Stimulated activated CD8-positive, alpha-beta memory T cell treated with anti-CD3 and anti-CD28 coated beads, Interleukin-12 subunit alpha, Interleukin-12 subunit beta, amount 100 ng/mL, for 4 hours (primary cell): ENCODE measurements at places on chromosomes 11 and 22.

GRCh38 chr11:1479006-1479677 is 7.4 kb downstream of the MOB2 start:
- DNase-seq = no peak

- no peak for DNase-seq
These were observed 31.2 kb downstream of the RAB6A start for GRCh38 chr11:73729594-73730206.

- DNase-seq = no peak
These were observed 5.2 kb upstream of the OAF start for GRCh38 chr11:120205596-120206161.

DNA sequence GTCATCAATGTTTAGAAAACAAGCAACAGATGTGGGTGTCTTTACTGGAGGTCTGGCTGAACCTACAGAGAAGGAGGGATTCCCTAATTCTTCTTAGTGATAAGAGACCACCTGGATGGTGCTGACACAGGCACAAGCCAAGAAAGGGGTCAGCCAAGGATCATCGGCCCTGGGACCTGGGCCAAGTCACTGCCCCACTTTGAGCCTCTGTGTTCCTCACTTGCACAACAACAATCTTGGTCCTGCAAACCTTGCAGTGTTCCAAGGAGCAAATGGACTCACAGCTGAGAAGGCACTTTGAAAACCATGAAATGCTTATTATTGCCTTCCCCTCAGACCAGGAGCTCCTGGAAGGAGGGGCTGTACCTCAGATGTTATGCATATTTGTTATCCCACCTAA is 7.0 kb upstream of the KCNE3 start:
- no peak for DNase-seq

GRCh38 chr11:12997168-12997567 is 11.9 kb upstream of the RASSF10 start:
- DNase-seq = no peak

DNA sequence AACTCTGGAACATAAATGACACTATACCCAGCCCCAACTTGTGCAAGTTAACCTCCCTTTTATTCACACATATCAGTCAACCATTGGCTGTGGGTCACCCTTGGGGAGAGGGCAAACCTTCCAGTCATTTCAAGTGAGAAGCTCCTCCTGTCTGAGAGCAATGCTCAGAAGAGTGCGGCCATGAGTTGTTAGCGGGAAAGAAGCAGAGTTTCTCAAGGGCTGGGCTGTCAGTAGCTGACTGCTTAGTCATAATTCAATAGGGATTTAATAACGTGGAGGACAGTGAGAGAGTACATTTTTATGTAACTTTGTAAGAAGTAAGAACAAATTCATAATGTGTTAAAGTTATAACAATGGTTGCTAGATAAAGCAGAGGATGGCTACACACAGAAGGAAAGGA is 5.1 kb downstream of the PATE2 start:
- DNase-seq = no peak

DNA sequence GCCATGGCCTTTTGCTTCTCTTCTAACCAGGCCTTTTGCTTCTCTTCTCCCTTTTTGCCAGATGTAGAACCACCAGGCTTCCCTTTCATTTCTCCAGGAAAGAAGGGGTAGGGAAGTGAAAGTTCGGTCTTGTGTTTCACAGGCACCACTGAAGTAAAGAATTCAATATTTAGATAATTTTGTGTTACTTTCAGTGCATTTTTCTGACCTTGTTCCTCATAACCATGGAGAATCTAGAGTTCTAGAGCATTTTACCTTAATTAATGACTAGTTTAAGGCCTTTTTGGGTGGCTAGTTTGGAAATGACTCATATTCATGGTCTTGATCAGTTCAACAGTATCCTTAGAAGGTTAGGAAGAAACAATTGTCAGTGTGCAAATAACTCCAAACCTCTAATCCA is 22.7 kb downstream of the GRAMD1B start:
- no peak for DNase-seq

DNA sequence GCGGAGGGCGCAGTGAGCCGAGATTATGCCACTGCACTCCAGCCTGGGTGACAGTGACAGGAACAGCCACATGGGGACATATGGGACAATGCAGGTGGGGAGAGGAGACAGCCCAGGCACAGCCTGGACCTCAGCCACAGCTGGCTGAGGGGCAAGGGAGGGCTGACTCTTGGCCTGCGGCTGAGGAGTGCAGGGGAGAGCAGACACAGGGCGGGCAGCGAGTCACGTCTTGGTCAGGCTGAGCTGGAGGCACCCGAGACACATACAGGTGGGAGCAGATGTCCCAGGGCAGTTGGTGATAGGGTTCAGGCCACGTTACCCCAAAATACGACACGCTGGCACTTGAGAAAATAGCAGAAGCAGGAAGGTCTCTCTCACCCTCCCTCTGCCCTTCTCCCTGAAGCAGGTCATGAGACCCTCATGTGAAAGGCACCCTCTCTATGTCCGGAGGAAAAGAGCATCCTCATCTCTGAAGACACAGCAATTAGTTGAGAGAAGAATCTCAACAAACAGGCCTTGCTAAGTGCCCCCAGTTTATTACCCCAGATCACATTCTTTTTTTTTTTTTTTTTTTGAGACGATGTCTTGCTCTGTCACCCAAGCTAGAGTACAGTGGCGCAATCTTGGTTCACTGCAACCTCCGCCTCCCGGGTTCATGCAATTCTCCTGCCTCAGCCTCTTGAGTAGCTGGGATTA is 10.5 kb downstream of the KIAA0930 start:
- no peak for DNase-seq

DNA sequence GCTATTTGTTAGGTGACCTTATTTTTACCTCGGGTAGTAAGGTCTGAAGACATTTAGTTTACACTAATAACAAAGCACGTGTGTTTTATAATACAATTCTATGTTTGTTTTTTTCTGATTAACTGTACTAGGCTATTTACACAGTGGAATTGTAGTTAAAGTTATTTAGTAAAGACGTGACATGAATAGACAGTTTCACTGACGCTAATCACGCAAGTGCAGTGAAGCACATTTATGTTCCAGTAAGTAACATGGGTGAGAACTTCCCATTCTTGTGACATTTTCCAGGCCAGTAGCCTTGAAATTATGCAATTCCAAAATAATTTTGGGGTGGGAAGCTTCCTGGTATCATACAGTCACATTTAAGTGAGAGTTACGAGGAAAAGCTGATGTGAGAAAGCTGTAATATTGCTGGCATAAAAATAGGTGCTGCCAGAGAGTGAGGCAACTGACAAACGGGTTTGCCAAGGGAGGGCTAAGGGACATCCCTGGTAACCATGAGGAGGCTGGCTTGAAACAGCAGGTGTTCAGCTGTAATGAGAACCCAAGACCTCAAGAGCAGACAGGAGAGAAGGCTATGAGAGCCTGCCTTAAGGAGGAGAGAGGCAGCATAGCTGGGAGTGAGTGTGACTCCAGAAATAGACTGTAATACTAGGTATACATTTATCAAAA is 378.8 kb downstream of the DCDC1 start:
- DNase-seq = no peak
